ENCODE measurements at places on chromosomes 12 and 14.

DNA sequence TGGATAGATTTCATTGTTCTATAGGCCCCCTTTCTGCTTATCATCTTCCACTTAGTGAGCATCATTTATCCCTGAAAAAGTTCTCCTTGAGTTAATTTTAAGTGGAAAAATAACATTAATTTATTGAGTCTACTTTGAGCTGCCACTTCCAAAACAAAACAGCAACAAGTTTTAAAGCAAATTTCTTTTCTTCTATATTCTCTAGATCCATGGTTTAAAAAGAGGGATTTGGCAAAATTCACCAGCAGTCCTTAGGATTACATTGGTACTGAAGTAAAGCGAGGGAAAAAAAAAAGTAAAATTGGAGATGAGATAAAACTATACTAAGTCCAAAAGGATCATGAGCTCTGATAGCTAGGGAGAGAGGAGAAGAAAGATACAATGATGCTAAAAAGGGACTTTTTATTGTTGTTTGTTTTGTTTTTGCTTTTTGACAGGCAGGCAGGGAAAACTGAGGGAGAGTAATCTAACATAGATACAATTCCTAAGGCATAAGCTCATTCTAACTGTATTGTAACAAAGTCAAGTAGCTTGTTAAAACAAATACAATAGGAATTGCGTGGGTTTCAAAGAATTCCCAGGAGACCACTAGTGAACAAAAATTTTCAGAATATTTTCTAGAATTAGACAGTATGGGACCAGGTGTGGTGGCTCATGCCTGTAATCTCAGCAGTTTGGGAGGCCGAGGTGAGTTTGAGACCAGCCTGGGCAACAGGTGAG lies 19.2 kb upstream of the PLEKHA5 start:
- DNase-seq, result no peak

- DNase-seq, result no peak
Measured at GRCh38 chr12:100661300-100661951, 87.9 kb downstream of the GAS2L3 start.

- no peak for DNase-seq
Measured at GRCh38 chr12:56878010-56878339, 56.2 kb downstream of the SDR9C7 start.

DNA sequence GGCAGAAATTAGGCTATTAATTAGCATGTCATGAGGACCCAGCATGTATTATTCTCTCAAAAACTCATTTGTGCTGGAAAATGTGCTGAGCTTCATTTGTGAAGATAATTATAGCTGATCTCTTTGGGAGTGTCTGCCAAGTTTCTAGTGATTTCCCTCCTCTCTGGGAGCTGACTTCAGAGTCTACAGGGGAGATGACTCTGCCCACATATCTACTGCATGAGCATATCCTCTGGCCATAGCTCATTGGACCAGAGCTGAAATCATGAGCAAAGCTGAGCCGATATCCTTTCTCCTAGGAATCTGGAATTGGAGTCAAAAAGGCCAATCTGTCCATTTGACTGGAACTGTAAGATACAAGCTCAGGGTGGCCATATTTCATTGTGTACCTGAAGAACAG lies 5.9 kb downstream of the CCDC198 start:
- DNase-seq, result no peak

DNA sequence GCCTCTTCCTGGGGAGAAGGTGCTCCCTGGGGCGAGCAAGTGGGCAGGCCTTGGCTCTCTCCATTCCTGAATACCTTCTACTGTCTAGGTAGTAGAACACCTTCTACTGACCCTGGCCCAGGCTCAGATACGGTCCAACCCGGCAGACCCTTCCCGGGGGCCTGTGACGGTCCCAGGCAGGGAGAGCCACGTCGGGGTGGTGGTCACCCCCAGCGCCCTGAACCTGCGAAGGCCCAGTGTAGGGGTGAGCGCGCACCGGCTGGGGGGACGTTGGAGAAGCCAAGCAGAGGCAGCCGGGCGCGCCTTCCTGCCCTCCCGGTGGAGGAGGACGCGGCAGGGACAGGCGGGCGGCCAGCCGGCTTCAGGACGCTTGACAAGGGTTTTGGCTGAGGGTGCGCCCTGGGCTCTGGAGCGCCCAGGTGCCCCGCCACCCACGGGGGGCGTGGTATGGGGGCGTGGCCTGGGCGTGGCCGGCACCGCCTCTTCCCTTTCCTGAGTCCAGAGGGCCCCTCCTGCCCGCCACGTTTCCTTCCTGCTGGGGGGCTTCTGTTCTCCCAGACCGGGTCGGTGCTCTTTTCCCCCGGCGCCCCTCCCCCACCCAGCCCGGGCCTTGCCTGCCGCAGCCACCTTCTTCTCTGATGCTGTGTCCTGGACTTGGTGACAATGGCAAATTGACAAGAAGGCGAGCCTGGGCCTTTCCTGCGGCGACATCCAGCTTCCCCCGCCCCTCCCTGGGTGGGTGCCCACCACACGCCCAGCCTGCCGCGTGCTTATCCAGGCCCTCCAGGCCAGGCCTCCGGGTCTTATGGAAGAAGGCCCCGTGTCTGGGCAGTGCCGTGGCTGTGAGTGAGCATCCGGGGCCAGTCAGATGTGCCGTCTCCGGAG lies 24.5 kb upstream of the PPP1R13B start:
- DNase-seq, result peak; percentile 94

- DNase-seq, result no peak
Measured at GRCh38 chr14:93891756-93892504, 35.2 kb upstream of the FAM181A start.

DNA sequence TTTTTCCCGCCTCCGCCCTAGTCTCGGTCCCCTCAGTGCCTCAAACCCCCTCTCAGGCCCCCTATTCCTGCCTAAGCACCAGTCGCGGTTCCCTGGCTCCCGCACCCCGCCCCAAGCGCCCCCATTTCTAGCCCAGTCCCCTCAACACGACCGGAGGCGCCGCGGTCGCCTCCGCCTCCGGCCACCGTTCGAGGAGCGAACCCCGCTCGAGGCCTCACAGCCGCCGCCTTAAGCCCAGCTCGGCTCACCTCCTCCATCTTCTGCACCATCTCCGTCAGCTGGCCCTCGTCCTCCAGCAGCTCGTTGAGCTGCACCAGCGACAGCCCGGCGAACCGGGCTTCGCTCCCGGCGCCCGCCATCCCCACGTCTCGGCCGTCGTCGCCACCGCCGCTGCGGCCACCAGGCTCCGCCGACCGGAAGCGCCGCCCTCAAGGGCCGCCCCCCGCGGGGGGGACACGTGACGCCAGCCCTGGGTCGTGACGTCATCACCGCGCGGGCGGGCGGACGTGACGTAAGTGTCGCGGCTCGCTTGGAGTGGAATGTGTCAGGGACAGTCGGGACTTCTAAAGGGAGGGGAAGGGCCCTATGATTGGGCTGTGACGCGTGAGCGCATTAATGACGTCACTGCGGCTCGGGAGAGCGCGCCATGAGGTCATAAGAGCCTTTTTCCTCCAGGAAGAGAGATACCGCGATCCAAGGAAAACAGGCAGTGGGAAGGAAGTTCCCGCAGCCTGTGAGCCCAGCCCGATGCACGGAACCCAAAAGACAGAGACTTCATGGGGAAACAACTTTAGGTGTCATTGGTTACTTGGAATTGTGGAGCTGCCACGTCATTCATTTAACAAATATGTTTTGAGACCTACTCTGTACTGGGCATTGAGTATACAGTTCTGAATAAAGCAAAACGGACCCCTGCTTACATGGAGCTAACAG lies at the start of gene VPS37B:
Gene VPS37B (minus strand): TSS at position 421 of the 933 bp plus-strand sequence. CDS start 62 bp downstream, at position 359.
- peak; percentile 95 for DNase-seq

- no peak for DNase-seq
Measured at GRCh38 chr14:91987192-91987591, 39.7 kb upstream of the FBLN5 start.

DNA sequence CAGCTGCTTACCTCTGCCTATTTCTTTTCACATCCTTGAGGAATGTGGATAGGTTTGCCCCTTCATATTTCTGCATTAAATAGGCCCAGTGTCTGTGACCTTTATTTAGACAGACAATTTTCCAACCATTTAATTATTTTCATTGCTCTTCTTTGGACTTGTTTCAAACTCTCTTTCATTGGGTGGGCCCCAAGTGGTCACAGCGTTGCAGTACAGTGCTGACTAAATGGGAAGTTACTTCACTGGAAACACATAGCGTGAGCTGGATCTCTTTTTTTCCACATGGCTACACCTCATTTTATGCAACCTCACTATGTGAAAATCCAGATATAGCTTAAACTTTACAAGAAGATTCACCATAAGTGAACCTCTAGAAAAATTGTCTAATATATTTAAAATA lies 438.9 kb downstream of the ADAMTS20 start:
- no peak for DNase-seq

DNA sequence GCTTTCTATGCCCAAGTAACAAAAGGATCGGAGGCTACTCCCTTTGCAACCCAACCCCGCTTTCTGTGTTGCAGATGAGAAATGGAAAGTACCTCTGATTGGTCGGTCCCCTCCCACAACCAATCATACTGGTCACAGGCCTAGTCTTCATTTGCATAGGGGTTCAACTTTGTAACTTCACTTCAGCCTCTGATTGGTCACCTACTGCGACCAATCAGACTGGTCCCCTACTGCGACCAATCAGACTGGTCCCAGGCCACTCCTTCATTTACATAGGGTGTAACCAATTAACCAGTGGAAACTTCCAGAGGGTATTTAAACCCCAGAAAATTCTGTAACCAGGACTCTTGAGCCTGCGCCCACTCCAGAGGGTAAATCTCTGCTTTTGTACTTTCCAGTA lies 906.4 kb upstream of the TMEM132C start:
- no peak for DNase-seq

DNA sequence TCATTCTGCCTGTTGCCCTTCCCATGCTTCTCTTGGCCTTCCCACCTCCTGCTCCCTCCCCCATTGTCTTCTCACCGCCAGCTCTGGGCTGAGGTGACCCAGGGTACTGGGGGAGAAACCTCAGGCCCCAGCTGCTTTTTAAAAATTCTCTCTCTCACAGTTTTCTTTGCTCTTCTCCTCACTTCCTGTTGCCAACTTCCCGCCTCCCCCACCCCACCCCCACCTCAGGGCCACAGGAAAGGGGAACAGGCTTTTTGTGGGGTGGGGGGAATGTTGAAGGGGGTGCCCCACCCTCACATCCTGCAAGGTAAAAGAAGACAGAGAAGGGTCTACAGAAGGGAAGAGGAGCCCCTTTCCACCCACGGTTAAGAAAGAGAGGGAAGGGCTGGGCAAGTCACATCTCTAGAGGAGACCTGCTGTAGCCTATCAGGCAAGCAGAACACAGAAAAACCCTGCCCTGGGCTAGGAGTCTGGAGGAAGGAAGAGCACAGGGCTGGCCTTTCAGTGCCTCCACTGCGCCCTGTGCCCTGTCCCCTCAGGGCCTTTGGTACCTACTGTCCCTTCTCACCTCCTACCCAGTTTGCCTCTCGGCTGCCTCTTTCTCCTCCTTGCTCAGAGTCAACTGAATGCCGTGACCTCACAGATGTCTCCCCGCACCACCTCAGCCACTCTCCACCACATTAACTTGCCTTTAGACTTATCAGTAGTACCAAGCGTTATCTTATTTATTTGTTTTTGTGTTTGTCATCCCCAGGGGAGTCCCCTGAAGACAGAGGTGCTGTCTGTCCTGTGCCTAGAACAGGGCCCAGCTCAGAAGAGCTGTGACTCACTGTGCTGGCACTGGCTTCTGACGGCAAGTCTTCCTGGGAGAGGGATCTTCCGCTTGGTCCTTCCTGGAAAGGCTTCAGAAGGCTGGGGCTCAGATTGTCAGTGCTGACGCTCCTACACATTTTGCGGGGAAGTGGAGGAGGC lies 1.7 kb downstream of the ARHGAP9 start:
- DNase-seq, result peak; percentile 80

- no peak for DNase-seq
Measured at GRCh38 chr12:129193263-129193871, 340.1 kb downstream of the GLT1D1 start.

DNA sequence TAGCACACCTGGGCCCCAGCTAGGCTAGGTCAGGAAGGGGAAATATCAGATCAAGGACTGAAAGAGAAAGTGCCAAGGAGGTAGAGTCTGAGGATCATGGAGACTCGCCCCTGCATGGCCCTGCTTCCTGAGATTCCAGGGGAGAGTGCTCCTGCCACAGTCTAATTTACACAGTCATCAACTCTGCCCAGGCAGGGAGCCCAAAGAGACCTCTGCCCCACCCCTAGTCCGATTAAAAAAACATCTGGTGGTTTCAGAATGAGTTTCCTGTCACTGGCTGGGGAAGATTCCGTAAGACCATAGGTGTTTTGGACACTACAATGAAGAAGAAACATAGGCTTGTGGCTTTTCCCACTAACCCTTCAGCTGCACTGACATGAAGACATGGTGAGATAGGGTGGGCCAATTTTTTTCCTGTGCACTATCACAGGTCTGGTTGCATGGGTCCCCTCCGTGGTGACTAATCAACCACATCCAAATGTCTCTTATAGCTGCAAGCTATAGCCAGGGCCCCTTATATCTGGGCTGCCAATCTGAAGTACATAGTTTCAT lies 31.5 kb upstream of the GZMB start:
- no peak for DNase-seq

- no peak for DNase-seq
Measured at GRCh38 chr14:99537399-99537798, 56.2 kb downstream of the CCNK start.

GRCh38 chr14:89903340-89903952 lies 51.1 kb downstream of the EFCAB11 start:
- no peak for DNase-seq

GRCh38 chr14:23122086-23122485 lies 3.0 kb upstream of the CEBPE start:
- no peak for DNase-seq

DNA sequence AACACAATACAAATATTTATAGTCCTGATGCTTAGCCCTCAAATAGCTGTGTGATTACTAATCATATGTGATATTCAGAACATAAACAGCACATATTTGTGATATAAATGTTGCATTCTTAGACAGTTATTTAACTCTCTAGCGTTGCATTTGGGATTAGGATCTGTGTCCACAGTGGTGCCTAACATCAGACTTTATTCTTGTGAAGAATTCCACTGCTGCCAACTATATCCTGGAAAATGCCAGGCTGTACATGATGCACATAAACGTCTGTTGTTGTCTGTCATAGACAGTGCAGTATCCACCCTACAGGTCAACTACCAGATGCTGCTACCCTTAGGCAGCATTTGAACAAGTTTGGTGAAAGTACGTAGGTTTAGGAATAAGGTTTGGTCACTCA lies 39.0 kb downstream of the SLC38A4 start:
- DNase-seq, result no peak

GRCh38 chr12:68114606-68115005 lies 44.9 kb downstream of the IFNG start:
- no peak for DNase-seq

- DNase-seq, result no peak
Measured at GRCh38 chr14:102893452-102893851, 29.0 kb upstream of the AMN start.
